Fibroblast of mammary gland (primary cell): ENCODE measurements at places on chromosomes 5 and 9.

- DNase-seq, result no peak
Observed at GRCh38 chr9:136080716-136081112, 14.4 kb downstream of the NACC2 start.

- DNase-seq, result no peak
Observed at GRCh38 chr9:27329291-27329690, 32.3 kb upstream of the EQTN start.

GRCh38 chr5:75202935-75203334, 33.7 kb downstream of the ANKRD31 start:
- no peak for DNase-seq

DNA sequence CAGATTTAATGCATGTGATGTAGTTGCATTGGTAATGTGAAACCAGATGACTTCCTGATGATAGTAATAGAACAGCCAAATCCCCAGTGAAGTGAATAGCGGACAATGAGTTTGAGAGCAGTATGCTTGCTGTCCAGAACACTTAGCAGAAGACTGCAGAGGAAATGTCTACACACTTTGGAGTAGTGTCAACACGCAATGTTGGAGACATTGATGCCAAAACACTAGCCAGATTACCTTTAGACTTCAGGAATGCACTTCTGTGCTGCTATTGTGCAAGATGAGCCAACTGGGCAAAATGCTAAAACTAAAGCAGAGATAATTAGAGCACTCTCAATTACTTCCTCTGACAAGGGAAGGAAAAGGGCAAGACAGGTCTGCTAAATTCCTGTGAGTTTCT, 176.7 kb downstream of the PRDM9 start:
- DNase-seq, result no peak

DNA sequence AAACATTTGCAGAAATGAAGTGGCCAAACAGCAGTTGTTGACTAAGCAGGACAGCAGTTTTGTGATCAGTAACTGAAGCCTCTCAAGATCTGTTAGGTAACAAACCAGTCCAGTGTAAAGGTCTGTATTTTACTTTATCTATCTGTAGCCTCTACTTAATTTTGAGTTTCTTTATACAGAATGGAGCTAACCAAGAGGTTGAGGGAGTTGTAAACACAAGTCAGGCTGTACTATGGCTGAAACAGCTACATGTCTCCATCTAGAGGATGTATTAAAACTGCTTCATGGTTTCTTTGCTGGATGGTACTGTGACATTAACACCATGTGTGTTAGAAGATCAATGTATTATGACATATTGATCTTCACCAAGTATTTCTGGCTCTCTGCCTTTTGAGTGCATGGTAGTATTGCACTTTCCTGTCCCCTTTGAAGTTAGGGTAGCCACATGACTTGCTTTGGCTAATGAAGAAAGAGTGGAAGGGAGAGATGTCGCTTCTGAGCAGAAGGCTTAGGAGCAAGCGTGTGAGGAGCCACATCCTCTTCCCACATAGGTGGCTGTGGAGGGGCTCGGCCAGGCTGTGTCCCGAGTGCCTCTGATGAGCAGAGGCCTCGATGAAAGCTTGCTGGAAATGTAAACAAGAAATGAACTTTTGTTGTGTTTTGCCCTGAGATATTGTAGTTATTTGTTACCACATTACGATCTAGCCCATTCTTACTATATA, 105.6 kb upstream of the PCA3 start:
- peak; percentile 81 for DNase-seq

- no peak for DNase-seq
Observed at GRCh38 chr9:14563902-14564624, 129.2 kb downstream of the ZDHHC21 start.

GRCh38 chr5:66565878-66566277, 30.3 kb upstream of the MAST4 start:
- no peak for DNase-seq

DNA sequence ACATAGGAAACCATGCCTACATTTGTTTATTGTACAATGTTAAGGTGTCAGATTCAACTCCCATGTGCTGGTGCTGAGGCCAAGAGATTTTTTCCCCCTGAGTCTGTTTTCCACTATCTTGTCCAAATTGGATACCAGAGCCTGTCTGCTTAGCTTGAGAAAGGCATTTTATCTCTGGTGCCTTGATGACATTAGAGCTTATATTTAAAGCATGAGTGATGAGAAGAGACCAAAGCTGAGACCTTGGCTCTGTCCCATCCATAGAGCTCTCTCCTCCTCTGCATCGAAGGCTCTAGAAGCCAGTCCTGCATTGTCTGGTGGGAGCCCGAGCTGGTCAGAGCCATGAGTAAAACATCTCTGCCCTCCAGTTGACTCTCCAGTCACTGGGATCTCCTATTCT, 10.4 kb upstream of the PPP2CA start:
- no peak for DNase-seq

DNA sequence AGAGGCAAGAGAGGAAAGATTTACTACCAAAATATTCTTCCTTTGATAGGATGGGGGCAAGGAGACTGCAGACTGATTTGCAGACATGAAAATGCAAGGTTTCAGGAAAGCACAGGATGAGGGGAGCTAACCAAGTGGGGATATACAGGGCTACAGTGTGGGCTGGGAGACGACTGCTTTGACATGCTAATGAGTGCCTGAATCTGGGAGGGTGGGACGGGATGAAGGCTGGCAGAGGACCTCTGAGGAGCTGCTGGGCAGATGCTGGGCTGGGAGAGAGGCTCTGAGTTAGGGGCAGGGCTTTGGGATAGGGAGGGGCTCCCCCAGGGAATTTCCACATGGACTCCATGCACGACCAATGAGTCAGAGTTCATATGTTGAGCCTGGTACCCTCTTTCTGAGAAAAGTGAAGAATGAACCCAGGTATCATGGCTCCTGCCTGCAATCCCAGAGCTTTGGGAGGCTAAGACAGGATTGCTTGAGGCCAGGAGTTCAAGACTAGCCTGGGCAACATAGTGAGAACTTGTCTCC, 4.9 kb upstream of the CPLX2 start:
- no peak for DNase-seq

DNA sequence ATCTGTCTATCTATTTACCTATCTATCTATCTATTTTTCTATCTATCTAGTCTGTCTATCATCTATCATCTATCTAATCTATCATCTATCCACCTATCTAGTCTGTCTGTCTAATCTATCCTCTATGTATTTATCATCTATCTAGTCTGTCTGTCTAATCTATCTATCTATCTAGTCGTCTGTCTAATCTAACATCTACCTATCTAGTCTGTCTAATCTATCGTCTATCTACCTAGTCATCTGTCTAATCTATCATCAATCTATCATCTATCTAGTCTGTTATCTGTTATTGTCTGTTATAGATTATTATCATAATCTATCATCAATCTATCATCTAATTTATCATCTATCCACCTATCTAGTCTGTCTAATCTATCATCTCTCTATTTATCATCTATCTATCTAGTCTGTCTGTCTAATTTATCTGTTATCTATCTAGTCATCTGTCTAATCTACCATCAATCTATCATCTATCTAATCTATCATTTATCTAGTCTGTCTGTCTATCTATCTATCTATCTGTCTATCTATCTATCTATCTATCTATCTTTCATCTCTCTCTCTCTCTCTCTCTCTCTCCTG, 80.2 kb upstream of the ZNF618 start:
- DNase-seq, result no peak

DNA sequence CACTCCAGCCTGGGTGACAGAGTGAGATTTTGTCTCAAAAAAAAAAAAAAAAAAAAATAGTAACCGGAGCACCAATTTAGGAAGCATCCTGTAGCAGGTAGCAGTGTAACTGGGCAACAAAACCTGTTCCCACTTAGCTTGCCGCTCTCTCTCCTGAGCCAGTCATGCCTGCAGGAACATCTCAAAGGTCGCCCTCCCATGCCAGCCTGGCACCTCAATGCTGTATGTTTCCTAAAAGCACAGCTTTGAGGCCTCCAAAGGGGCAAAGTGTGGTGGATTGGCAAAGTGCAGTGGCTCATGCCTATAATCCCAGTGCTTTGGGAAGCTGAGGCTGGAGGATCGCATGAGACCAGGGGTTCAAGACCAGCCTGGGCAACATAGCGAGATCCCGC, 22.3 kb upstream of the FUBP3 start:
- no peak for DNase-seq

DNA sequence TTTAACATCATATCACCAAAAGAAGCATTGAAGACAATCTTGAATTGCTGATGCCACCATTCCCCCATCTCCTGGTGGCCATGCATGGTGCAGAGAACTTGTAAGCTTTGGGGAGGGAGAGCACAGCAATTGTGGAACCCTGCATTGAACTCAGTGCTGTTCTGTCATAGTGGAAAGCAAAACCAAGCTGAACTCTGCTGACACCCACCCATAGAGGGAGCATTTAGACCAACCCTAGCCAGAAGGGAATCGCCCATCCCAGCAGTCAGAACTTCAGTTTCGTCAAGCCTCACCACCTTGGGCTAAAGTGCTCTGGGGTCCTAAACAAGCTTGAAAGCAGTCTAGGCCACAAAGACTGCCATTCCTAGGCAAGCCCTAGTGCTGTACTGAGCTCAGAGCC, 37.4 kb upstream of the RUSC2 start:
- DNase-seq, result no peak

DNA sequence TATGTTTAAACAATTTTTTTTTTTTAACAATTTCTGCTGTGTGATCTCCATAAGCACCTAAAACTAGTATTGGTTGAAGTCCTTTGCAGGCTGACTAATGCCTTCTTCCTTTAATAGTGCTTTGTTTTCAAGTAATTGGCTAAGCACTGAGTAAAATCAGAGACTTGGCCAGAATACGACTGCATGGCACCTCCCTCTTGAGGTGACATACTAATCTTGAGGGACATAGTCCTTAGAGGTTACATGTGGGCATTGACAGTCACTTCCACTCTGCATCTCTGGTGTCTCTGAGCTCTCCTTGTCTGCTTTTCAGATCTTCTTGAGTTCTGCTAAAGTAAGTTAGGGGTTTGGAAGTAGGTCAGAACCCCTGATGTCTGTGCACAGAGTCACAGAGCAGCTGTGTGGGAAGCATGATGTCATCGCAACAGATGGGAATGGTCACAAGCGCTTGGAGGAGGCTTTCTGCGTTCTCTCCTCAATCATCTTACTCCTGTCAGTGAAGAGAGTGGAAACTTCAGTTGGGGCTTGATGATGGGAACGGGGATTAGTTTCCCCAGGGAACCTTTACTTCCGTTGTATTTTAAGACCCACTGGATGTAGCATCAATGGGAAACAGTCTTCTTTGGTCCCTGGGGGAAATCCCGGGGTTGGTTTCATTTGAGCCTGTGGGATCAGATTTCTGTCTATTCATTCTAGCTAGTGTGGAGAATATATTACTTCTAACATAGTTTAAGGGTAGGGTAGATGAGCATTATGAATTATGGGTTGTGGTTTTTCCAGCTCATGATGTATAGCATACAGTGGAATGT, 136.9 kb downstream of the ARHGAP26 start:
- peak; percentile 90 for DNase-seq

GRCh38 chr9:96305171-96305570, 3.2 kb upstream of the HSD17B3 start:
- DNase-seq, result no peak

DNA sequence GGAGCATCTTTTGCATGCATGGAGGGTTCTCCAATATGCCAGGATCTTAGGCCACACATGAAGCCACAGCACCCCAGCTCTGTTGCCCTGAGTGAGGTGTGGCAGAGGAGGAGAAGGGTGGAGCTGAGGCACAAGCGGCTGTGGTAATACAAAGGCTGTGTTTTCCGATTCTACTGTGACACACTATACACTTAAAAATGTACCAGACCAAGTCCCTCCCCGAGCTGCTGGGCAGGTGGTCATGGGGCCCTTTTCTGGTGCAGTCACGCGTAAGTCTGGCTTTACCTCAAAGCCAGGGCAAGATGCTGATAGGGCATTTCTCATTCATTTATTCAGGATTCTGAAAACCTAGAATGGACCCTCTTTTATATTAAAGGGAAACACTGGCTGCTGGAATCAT, 3.7 kb downstream of the ADGRV1 start:
- no peak for DNase-seq
